ENCODE measurements at places on chromosomes 4 and X. TPM values are rescaled to one million over a fixed set of nuclear protein-coding genes. Genes with fewer than 3 reads are reported as not detected.

GRCh38 chr4:38869511-38869910, 1.9 kb downstream of the FAM114A1 start:
- DNase-seq, result no peak

The PPP4R3C gene
- total RNA-seq, result not detected

DNA sequence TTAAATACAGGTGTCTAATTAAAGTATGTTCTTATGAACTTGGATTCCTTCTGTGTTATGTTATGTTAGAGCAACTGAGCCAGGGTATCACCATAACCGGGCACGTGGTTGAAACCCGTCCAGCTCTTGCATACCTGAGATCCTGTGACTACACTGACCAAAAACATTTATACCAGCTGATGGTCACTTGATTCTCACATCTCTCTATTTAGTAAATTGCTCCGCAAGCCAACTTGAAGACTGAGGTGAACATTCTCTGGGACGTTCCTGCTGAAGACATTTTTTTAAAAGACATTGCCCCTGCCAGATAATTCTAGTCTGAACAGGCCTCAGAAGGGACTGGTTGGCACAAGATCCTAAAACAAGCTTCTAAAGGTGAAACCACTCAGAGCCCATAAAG, 550.0 kb upstream of the DIPK2B start:
- DNase-seq, result no peak

The LDB2 gene
- total RNA-seq, result 34.9 TPM

DNA sequence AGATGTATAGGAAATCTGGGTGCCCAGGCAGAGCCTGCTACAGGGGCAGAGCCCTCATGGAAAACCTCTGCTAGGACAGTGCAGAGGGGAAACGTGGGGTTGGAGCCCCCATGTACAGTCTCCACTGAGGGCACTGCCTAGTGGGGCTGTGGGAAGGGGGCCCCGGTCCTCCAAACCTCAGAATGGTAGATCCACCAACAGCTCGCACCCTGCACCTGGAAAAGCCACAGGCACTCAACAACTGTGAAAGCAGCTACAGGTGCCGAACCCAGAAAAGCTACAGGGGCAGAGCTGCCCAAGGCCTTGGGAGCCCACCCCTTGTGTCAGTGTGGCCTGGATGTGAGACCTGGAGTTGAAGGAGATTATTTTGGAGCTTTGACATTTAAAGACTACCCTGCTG, 5.4 kb upstream of the XPNPEP2 start:
- no peak for DNase-seq

- no peak for DNase-seq
Observed at GRCh38 chr4:186159613-186160012, 31.8 kb upstream of the CYP4V2 start.

The TLR3 gene
- 1.00 TPM for total RNA-seq

The ITGB1BP2 gene
- 3.0 TPM for total RNA-seq

- DNase-seq, result no peak
Observed at GRCh38 chrX:7500386-7500785, 342.6 kb upstream of the VCX start.

DNA sequence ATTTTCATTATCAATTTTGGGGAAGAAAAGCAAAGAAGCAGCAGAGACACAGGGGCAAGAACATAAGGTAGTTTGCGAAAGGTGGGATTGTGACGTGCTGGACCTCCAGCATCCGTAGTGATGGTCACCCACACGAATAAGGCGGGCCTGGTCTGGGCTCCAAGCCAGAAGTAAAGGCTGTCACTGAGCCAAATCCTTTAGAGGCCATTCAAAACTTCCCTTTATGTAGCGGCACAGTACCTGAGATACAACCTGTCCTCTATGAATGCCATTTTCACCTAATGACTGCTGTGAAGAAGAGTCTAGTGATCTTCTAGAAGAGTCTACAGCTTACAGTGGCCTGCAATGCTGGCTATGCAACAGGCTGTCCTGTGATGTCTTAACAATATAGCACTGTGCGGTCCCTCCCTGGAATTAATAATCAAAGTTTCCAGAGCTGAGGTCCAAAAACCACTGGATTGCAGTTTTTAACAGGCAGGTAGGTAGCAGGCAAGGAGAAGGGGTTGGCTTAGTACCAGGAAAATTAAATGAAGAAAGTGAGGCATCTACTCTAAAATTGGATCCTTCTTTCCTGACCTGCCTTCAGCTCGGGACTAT, 56.2 kb downstream of the TRIML1 start:
- DNase-seq, result no peak

The HTN1 gene
- not detected for total RNA-seq

The ZFP42 gene
- 0.18 TPM for total RNA-seq

- DNase-seq, result no peak
Observed at GRCh38 chrX:78573630-78574029, 85.5 kb downstream of the RTL3 start.

DNA sequence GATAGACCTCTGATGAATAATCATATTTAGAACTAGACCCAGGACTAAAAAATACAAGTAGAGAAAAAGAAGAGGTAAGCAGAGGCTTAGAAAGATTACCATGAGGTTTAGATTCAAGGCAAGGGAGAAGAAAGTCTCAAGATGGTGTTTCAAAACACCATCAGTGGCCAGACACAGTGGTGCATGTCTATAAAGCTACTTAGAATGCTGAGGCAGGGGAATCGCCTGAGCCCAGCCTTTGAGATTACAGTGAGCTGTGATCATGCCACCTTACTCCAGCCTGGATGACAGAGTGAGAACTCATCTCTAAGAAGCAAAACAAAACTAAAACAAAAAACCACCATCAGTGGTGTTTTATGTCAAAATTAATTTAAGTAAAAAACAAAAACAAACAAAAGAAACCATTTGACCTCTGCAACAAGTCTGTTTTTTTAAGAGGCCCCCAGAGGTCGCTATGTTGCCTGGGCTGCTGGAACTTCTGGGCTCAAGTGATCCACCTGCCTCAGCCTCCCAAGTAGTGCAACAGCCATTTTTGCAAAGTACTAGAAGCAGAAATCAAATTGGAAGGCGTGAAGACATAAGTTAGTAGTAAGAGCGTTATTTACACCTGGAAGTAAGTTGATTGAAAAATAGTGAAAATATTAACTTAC, 784.3 kb downstream of the ADGRL3 start:
- no peak for DNase-seq

DNA sequence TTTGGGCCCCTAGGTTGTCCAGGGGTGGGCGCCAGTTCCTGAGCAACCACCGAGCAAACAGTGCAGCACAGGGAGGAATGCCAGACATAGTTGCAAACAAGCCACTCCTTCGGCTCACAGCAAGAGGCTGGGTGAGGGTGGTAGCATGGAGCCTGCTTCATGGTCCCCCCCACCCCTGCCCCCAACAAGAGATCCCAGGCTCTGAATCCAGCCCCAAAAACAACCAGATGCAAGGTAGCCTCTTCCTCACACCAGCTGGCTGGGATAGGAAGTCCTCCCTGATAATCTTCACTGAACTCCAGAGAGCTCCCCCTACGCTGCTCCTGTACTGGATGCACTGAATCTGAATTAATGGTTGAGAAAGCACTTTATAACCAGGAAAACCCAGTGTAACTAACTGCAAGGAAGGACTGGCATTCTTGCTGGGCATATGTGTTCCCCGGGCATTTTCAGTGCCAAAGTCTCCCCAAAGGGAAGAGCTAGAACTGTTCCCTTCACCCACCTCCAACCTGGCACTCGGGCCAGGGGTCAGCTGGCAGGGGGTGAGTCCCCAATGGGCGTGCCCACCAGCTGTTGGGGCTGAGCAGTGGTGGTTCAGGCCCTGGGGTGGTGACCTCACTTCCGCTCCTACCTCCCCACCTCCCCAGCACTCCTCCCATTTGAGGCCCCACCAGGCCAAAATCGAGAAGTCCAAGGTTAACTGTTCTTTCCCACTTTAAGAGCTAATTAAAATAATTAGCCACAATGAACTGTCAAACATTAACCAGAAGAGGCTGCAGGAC, 1.5 kb downstream of the ELF4 start:
- DNase-seq, result no peak

The CCDC158 gene
- 4.3 TPM for total RNA-seq

The SOD3 gene
- total RNA-seq, result 0.54 TPM

GRCh38 chrX:133251204-133251603, 33.0 kb upstream of the TFDP3 start:
- DNase-seq, result no peak

GRCh38 chrX:103256651-103257050, 1.7 kb upstream of the TCEAL8 start:
- no peak for DNase-seq

The ABCG2 gene
- total RNA-seq, result 12.7 TPM

GRCh38 chr4:184453365-184454160, 20.8 kb downstream of the IRF2 start:
- DNase-seq, result no peak

DNA sequence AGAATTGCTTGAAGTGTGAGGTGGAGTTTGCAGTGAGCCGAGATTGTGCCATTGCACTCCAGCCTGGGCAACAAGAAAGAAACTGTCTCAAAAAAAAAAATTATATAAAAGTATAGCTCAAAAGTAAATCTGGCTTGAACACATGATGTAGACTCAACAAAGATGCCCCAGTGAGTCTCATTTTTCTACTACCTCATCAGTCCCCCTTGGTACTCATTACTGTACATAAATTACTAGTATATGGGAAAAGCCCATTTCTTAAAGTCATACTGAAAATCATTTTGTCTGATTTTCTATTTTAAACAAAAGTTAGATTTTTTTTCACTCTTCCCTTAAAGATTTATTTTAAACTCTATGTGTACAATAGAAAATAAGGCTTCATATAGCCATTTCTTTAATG, 39.2 kb downstream of the FAM241A start:
- DNase-seq, result no peak
